ENCODE measurements at places on chromosomes 16 and 17.

DNA sequence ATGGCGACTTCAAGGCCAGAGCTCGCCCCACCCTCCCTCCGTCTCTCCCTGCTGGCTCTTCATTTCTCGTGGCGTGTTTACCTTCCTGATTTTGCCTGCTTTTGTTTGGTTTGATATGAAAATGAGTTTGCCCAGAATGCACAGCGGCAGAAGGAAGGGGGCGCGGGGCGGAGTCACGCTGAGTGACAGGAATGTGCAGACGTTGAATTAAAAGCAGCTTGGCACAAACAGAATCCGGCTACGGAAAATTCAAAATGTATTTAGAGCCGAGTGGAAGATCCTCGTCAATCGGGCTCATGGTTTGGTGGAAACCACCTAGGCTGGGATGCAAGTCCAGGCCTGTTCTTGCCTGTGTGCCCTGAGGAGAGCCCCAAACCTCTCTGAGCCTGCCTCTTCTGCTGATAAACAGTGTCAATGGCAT lies 102.7 kb downstream of the SDK2 start:
- no peak for DNase-seq

- DNase-seq, result no peak
These were observed 39.6 kb downstream of the LMF1 start for GRCh38 chr16:931171-931570.

GRCh38 chr17:45020354-45021138 lies 30.9 kb downstream of the DCAKD start:
- no peak for DNase-seq

DNA sequence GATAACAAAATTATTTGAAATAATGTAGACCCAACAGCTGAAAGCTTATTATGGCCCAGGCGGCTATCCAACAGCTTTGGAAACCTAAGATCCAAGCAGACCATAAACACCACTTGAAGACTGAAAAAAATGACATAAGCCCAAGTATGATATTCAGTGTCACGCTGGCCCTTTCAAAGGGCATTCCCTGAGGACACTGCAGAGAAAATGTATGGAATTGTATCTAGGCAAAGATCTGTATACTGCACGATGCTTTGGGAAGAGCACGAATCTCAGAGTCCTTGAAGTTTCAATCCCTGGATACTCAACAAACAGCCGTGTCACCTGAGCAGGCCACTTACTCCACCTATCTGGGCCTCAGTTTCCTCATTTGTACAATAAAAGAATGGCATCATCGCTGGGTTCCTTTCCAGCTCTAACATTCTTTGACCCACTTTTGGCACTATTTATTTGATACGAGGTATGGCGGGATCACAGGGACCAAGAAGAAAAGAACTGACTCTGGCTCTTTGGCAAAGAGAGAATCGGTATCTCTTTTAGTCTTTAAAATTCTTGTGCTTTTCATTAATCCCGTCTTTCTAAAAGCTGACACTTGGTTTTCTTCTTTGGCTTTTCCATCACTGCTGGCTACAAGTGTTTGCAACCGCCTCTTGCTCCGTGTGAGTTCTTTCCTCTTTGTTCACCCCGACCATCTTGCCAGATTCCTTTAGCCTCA lies 1.2 kb downstream of the STAT5B start:
- no peak for DNase-seq

Measured in stimulated activated CD4-positive, alpha-beta T cell treated with anti-CD3 and anti-CD28 coated beads, Interleukin-1b, Interleukin-23, amount 100 ng/mL, for 4 hours (primary cell).